Stimulated activated CD4-positive, alpha-beta T cell treated with anti-CD3 and anti-CD28 coated beads, Interleukin-2, amount 100 ng/mL, for 4 hours (primary cell): ENCODE measurements at places on chromosomes 16 and 17.
A peak's percentile ranks its signal among the peaks of the same experiment; 100 is the strongest.

DNA sequence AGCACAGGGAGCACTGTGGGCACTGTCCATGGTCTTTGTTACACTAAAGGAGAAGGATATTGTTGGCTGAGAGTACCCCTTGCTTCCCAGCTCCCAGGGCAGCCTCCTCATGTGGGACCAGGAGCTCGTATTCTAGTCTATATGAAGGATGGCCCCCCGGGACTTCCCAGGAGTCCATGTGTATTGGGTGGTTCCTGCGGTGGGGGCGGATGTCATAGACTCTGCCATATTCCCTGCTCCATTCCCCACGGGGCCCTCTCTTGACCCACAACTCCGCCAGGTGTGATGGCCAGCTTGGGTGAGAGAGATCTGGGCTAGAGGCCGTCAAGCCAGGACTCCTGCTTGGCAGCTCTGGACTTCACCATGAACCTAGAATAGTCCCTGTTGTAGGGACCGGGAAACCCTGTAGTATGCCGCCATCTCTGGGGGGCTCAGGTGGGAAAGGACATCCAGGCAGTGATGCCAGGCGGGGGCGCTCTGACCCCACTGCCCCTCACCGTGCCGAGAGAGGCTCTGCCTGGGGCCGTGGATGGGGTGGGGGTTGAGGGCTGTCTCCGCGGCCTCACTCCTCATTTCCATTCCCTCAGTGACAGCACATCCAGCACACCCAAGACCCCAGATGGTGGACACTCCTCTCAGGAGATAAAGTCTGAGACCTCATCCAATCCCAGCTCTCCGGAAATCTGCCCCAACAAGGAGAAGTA is 37.8 kb downstream of the OR1D5 start:
- DNase-seq = no peak

DNA sequence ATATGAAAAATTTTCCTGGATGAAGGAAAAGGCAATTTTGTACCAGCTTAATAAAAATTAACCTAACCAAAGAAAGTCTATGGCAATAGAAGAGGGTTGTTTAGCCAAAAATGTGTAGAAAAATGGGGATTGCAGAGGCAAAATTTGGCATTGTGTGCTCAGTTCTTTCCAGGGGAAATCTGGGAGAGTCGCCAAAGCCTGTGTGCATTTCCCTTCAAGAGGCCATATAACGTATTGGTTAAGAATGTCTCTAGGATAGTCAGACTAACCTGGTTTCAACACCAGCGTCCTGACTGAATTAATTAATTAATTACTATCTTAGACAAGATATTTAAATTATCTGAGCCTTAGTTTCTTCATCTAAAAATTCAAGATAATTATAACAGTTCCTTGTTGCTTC is 44.8 kb upstream of the HLF start:
- no peak for DNase-seq

DNA sequence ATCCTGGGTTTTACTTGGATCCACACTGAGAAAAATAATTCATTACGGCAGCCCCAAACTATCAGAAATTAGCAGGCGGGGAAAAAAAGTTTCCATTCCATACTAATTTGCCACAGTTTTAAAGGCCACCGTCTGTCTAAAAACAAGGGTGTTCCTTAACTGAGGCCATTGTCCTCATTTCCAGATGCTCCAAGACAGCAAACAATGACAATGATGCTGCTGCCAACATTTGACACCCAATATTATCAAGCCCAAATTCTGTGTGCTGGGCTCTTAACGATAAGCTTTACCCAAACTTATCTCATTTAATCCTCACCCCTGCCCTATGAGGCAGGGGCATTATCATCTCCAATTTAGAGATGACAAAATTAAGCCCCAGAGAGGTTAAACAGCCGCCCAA is 26.3 kb downstream of the CUEDC1 start:
- no peak for DNase-seq

DNA sequence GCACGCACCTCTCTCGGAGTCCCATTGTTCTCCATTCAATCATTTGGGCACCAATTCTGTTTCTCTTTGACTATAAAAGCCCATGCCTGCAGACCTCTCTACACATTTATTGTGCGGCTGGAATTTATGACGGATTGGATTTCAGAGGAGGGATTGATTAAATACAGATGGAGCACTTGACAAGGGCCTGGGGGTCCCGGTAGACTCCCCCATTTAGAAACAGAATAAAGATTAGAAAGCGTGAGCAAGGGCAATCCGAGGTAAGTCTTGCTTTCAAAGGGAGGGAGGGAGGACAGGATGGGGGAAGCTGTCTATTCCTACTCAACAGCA is 15.1 kb upstream of the PITPNM3 start:
- no peak for DNase-seq

DNA sequence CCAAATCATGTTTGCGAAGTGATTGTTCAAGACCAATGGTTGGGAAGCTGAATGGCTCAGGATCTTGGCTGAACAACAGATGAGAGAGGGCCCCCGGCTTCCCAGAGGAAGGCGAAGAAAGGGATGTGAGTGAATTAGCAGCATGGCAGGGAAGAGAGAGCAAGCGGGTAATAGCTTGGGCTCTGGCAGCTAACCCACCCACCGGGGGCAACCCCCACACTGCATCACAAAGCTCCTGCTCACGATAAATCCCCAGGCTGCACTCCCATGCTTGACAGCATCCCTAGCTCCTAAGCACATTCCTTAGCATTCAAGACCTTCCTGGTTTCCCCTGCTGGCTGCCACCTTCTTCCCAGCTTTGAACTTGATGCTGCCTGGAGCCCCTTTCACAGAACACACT is 26.2 kb upstream of the EMP2 start:
- no peak for DNase-seq

- peak; percentile 81 for DNase-seq
Measured at GRCh38 chr17:80101011-80101945, at the start of gene GAA. Gene GAA (plus strand): TSS chr17:80101581. CDS start chr17:80104587, 3,006 bp downstream.

- DNase-seq = no peak
Measured at GRCh38 chr16:8941718-8942344, 21.9 kb downstream of the USP7 start.

- no peak for DNase-seq
Measured at GRCh38 chr17:62933501-62934385, 32.3 kb upstream of the TANC2 start.

- DNase-seq = no peak
Measured at GRCh38 chr16:50534958-50535357, 13.2 kb upstream of the NKD1 start.

- DNase-seq = no peak
Measured at GRCh38 chr17:49554694-49555494, 20.8 kb upstream of the NXPH3 start.

- DNase-seq = no peak
Measured at GRCh38 chr17:65799454-65799853, 238.0 kb upstream of the AXIN2 start.

- DNase-seq = no peak
Measured at GRCh38 chr16:72829846-72830775, 217.8 kb downstream of the ZFHX3 start.

DNA sequence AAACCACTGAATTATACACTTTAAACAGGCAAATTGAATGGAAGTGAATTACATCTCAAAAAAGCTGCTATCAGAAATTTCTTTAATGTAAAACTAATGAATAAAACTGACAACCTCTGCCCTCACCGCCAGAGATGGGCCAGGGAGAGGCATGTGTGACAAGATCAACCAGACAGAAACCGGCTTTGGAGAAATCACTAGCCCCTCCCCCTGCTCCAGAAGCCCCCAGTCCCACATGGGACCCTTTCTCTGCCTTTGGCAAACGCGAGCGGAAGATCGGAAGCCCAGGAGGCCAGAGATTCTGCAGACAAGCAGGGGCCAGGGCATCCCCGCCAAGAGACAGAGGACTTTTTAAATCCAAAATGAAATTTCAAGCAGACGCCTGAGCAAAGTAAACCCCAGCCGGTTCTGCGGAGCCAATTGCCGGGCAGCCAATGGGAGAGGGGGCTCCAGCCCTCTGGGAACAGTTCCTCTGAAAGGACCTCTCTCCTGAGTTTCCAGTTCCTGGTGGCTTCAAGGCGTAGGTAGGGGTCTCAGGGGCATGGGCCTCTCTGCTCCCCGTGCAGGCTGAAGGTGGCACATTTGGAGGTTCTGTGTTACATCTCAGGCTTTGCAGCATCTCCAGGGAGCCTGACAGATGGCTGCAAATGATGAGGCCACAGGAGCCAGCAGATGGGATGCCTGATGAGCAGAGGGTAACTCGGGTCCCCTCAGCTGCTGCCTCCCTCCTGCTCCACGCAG is 118.1 kb downstream of the GSG1L start:
- DNase-seq = no peak

DNA sequence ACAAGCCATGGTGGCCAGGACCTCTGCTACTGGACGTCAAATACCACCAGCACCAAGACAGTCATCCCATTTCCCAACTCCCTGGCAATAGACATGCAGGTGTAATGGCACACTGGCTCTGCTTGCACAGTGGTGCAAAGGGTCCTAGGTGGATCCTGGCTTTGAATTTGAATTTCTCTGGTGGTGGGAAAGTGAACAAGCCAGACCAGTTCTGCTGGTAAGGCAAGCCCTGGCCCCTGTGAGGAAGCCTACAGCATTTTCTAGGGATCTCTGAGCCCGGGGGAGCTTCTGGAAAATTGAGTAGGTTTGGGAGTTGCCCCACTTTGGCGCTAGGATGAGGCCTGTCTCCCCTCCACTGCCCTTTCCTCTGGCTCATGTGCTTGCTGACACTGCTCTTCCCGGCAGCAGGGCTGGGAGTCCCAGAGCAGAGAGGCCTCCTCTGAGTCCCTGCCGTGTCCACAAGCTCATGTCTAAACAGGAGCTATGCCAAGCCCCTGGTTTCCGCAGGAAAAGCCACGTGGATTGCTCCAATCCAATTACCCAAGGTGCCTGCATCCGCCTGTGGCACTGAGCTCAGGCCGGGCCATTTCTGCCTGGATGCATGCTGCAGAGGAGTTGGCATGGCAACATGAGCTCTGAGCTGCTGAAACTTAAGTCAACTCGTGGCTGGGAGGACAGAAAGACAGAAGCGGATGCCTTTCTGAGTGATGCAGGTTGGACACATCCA is 67.0 kb downstream of the PRMT7 start:
- no peak for DNase-seq

DNA sequence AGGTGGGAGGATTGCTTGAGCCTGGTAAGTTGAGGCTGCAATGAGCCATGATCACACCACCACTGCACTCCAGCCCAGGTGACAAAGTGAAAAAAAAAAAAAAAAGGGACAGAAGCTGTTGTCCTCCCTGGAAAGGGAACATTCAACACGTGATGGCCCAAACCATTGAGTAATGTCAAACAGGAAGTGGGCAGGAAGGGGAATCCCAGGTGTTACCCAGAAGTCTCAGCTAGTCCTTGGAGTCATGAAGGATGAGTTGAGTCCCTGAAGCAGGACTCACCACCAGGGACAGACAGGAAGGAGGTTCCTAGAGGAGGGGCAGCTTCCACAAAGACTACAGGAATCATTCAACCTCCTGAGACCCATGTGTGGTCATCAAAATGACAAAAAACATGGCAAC is 19.8 kb upstream of the CMIP start:
- no peak for DNase-seq

- DNase-seq = no peak
Measured at GRCh38 chr17:13398091-13398490, 203.6 kb downstream of the HS3ST3A1 start.

DNA sequence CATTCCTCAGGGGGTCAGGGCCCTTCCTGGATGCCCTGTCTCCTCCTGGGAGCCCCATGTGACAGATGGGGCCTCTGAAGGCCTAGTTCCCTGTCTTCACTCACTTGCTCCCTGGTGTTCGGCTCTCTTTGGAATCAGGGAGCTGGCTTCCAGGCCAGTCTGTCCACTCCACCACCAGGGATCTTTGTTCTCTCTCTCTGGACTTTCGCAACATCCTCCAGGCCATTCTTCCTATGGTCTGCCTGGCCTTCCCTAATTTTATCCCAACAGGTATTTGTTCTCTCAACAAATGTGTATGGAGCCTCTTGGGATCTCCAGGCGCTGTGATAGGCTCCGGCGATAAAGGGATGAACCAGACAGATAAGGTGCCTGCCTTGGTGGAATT is 286.4 kb downstream of the CPPED1 start:
- DNase-seq = no peak

GRCh38 chr16:2584729-2585650 is 47.2 kb downstream of the PDPK1 start:
- no peak for DNase-seq

DNA sequence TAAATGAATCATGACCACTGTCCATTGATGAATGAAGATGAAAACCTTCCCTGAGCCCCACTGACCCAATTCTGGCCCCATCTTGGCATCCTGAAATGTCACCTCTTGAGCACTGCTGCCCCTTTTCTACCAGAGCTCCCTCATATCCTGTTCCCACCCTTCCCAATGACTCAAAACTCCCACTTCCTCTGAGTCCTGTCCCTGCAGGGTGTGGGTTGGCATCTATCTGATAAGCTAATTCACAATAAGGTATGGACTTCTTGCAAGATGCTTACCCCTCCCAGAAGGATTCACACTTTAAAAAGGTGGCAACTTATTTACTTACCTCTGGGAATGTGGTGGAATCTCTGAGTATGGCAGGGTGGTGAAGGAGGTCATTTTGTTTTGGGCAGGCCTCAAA is 13.3 kb upstream of the CSNK2A2 start:
- DNase-seq = no peak

DNA sequence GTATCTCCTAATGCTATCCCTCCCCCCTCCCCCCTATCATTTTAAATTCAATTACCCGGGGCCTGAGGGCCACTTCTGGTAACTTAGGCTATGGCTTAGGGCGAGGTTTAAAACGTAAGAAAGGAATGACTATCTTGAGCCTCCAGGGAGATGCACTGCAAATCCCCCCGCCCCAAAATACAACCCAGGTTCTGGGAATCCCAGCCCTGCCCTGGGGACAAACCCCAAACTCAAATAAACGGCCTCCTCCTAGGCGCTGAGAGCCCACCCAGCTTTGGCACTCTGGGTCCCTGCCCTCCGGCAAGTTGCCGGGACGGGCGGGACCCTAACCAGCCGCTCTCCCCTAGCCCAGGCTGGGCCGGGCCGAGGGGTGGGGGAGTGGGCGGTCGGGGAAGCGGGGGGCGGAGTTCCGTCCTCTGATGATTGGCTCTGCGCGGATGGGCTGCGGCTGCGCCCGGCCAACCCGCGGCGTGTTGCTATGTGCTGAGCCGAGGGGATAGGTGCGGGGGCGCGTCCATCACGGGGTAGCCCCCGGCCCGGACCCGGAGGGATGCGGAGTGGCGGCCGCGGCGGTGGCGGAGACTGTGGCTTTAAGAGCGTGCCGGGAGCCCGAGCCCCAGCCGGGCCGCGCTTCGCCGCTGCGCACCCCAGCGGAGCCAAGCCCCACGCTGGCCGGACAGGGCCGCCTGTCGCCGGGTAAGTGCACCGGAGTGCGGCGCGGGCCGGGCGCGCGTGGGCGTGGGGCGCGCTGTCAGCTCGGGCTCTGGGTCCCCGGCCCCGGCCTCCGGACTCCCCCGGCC is at the start of gene YPEL2:
YPEL2 (plus strand) TSS at position 527 of the 800 bp plus-strand sequence. CDS start 21,755 bp downstream, outside the sequence.
- peak; percentile 77 for DNase-seq

DNA sequence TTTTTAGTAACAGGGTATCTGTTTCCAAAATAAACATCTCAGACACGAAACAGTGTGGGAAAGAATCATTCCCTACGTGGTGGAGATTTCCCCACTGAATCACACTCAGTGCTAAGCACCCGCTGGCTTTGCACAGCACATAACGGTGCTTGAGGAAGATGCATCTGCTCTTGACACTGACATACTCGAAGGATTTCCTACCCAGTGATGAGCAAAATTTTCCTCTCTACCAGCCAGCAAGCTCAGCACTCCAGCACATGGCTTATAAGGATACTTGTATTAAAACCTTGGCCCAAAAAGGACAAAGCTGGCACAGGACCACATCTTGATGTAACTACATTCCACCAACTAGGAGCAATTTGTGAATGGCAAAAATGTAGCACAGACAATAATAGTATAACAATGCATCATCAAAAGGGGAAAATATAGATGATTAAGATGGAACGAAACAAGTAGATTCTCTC is 59.0 kb downstream of the ANKFY1 start:
- no peak for DNase-seq

GRCh38 chr17:78779850-78780249 is 2.2 kb downstream of the CYTH1 start:
- no peak for DNase-seq
